ENCODE measurements at places on chromosomes 2 and 18.

GRCh38 chr2:126753501-126754212, 97.7 kb downstream of the GYPC start:
- H3K4me3 ChIP-seq, result no peak overlapping the region
- no peaks in the 10 kb centered on the region for H3K27me3 ChIP-seq
- no peaks in the 10 kb centered on the region for H3K4me1 ChIP-seq
- H3K36me3 ChIP-seq, result no peaks in the 10 kb centered on the region
- no peak overlapping the region for H3K27ac ChIP-seq

DNA sequence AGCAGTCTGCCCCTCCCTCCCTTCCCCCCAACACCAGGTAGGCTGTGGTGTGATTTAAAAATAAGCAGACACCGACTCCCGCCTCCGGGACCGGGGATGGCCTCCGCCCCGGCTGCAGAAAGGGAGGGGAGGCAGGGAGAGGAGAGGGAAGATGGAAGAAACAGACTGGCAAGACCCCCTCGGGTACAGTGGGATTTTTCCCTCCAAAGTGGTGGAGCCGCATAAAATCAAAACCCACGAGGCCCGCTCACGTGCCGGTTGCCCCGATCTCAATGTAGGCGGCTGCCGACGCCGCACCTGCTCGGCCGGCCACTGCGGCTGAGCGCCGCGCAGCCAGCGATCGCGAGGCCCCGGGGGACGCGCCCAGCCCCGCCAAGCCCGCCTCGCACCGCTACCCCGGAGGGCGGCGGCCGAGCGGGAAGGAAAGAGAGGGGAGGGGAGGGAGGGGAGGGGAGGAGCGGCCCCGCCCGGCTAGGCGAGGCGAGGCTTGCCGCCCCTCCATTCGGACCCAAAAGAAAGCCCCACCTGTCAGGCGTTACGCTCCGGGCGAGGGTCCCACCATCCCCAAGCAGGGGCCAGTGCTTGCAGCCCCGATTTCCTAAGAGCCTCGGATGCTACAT, 811 bp downstream of the ADD2 start:
- no peak for DNase-seq
- peaks cover 8% of the 10 kb centered on the region for H3K4me1 ChIP-seq
- H3K4me3 ChIP-seq, result peak overlapping the region; percentile 46
- H3K27ac ChIP-seq, result no peak overlapping the region
- no peaks in the 10 kb centered on the region for H3K36me3 ChIP-seq

- no peaks in the 10 kb centered on the region for H3K36me3 ChIP-seq
- H3K27ac ChIP-seq, result no peak overlapping the region
- no peak for DNase-seq
- H3K4me3 ChIP-seq, result no peak overlapping the region
Observed at GRCh38 chr2:69180227-69180626, 167.2 kb downstream of the ANTXR1 start.

GRCh38 chr2:181104512-181105115, 124.2 kb downstream of the UBE2E3 start:
- DNase-seq, result peak; percentile 20
- H3K4me3 ChIP-seq, result no peak overlapping the region
- H3K27ac ChIP-seq, result no peak overlapping the region
- H3K36me3 ChIP-seq, result no peaks in the 10 kb centered on the region
- H3K27me3 ChIP-seq, result no peaks in the 10 kb centered on the region

DNA sequence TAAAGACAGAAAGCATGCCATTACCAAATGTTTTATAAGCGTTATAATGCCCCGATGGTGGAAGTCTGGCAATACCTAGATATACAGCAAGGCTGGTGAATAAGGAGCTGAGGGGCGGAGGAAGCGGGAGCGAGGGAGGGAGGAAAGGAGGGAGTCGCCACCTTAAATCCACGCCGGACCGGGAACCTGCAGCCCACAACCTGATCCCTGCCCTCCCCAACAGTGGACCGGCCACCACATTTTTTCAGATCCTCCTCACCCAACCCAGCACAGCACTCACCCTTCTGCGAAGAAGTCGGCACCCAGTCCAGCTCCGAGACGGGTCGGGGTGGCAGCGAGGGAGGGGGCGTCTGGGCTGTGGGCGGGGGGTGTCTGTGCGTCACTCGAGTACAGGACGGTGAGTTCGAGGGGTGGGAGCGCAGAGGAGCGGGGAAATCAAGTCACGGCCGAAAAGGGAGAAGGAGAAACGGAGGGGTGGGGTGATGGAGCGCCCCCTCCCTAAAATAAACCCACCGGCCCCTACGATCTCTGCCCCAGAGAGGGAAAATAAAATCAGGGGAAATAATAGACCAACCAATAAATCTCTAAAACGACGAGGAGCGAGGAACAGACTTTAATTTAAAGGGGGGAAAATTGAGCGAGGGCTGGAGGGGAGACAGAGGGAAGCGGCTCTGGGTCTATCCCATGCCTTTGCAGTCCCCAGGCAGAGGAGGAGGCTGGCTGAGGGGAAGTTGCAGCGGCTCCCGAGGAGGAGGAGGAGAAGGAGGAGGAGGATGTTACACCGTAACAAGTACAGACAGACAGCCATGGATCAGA, 96.5 kb upstream of the SERTAD2 start:
- H3K27me3 ChIP-seq, result no peaks in the 10 kb centered on the region
- H3K27ac ChIP-seq, result peak overlapping the region; percentile 99
- H3K4me3 ChIP-seq, result peak overlapping the region; percentile 86
- no peaks in the 10 kb centered on the region for H3K36me3 ChIP-seq

- no peaks in the 10 kb centered on the region for H3K27me3 ChIP-seq
Observed at GRCh38 chr18:22977847-22978701, 44.9 kb downstream of the RBBP8 start.

All from testis (tissue), 5 donors.